Central memory CD4-positive, alpha-beta T cell (primary cell): ENCODE measurements at places on chromosomes 13 and 19.

DNA sequence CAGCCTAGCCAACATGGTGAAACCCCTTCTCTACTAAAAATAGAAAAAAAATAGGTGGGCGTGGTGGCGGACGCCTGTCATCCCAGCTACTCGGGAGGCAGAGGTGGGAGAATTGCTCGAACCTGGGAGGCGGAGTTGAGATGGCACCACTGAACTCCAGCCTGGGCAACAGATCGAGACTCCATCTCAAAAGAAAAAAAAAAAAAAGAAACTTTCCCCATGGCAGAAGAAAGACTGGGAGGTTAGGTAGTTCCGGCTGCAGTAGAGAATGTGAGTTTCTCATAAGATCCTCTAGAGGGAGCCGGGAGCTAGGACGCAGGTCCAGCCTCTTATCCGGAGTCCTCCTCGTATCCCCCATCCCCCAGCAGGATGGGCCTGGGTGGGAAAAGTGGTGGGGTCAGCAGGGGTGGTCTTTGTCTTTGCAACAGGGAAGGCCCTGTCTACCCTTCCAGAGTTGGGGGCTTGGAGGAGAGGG is 13.2 kb upstream of the CREB3L3 start:
- DNase-seq = no peak

- DNase-seq = no peak
Observed at GRCh38 chr19:44021221-44021620, 4.0 kb upstream of the ZNF222 start.

GRCh38 chr19:46426035-46426505 is 2.7 kb downstream of the PNMA8C start:
- no peak for DNase-seq

DNA sequence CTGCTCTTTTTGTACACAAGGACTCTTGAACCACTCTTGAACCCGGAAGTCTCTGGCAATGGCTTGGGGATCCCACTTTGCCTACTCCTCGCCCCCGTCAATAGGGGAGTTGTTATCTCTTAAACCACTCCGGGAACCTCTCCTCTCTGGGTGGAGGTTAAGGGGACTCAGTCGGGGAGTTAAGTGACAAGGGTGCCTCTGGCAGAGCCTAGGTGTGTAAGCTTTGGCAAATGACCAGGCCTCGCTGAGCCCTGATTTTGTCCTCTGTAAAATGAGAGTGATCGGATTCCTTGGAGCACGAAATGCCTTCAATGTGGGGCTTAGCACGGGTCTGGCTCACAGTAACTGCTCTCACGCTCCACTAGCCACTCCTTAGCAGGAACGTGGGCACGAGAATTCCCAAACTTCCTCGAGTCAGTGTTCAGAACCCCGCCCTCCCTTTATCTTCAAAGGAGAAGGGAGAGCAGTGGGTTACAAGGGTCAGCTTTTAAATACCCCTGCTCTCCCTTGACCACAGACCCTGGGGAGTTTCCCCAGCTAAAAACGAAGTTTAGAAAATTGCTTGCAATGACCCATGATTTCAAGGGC is 193.3 kb downstream of the KATNAL1 start:
- no peak for DNase-seq

DNA sequence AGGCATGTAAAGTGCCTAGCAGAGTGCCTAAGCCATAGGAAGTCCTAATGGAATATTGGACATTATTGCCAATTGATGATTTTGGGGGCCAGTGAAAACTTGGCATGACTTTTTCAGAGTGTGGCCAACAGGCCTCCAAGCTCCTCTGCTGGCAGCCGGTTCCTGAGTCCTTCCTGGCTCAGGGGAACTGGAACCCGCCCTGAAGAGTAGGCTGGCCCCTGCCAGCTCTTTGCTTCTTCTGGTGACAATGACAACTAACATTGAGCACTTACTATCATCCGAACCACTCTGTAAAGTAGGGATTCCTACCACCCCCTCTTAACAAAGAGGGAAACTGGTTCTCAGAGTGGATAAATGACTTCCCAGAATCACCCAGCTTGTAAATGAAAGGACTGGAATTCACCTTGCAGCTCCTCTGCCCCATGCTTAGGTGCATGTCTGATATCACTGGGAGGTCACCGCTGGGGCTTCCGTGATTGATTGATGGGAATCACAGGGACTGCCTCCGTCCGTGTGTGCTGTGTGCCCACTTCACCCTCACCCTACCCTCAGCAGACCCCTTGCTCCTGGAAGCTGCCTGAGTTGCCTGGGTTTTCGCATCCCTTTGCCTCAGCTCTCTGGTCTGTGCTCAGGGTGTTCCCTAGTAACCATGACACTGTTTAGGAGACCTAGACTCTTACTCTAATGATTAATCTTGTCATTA is 50.6 kb downstream of the TNFRSF19 start:
- DNase-seq = no peak

DNA sequence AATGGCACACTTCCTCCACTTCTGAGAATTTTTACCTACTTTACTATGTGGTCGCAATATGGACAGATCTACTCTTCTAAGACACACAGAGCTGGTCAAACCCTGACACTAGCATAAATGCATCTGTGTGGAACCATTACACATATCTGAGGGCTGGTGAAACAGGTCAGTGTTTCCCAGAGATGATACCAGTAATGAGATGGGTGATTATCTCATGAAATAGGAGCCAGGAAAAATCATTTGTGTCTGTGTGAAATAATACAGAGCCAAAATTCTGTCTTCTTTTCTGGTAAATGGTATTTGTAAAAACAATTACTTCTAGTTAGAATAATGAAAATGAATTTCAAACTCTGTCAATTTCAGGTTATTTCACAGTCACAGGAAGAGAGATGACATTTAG is 71.6 kb upstream of the FARP1 start:
- DNase-seq = no peak

- DNase-seq = no peak
Observed at GRCh38 chr19:34082289-34083077, 89.8 kb upstream of the LSM14A start.
